ENCODE measurements at places on chromosomes 11 and 22. TPM values are rescaled to one million over a fixed set of nuclear protein-coding genes. Genes with fewer than 3 reads are reported as not detected.

FOSL1 gene
- 7.9 TPM for total RNA-seq

DNA sequence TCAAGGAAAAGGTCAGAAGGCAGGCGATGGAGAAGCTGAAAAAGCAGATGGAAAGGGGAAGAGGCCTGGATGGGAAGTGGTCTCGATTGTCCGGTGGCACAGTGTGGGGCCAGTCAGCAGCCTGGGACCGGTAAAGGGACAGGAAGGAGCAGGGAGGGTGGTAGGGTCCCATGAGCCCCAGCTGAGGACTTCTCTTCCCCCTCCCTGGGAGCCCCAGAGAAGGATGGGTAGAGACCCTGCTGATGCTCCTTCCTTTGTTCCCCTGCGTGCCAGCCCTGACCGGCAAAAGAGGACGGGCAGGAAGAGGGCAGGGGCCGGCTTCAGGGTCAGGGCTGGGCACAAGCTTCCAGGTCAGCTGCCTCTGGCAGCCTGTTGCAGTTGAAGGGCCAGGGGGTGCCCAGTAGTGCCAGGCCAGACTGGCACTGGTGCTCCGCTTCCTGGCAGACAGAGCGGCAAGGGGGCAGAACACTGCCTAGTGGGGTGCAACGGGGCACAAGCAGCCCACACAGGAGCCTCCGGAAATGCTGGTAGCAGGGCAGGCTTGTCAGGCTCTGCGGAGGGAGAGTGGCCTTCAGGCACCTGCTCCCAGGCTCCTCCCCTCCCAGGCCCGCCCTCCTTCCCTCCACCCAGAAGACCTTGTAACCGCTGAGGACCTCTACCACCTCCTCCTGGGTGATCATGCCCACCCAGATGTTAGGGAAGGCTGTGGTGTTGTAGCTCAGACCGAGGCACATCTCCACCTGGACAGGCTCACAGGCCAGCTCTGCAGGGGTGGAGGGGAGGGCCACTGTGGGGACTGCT, 739 bp upstream of the C1QTNF5 start:
- no peak for DNase-seq

- DNase-seq, result no peak
Measured at GRCh38 chr11:8926236-8926635, 6.5 kb downstream of the C11orf16 start.

- DNase-seq, result no peak
Measured at GRCh38 chr11:111209543-111210355, 35.8 kb upstream of the POU2AF2 start.

OR51I2 gene
- total RNA-seq, result not detected

- no peak for DNase-seq
Measured at GRCh38 chr11:110798201-110798900, 86.1 kb upstream of the ARHGAP20 start.

GRCh38 chr11:7612056-7612660, 61.1 kb downstream of the CYB5R2 start:
- no peak for DNase-seq

DNA sequence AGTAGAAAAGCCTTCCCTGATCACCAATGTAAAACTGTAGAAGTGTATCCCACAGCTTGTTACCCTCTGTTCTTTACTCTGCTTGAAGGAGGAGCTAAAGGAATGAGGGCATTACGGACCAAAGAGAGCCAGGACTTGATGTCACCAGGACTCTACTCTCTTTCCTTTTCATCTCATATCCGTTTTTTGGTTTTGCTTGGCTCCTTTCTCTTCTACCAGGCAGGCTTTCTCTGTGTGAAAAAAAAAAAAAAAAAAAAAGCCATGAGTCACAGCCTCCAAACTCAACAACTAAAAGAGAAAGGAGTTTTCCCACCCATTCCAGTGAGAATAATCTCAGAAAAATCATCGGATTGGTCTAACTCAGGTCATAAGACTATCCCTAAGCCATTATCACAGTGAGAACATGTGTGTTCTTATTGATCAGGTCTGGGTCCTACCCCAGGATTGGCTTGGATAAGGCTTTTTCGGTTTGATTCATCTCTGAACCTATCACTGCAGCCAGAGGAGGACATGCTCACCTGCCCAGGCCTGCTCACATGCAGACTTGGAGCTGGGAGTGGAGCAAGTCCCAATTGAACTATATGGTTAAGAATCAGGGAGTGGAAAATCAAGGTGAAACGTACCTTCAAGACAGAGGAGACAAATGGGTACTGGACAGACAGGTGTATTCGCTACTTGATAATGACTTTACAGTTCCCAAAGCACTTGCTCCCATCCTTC, 19.4 kb upstream of the LRRC55 start:
- no peak for DNase-seq

- DNase-seq, result no peak
Measured at GRCh38 chr11:8829556-8829955, 81.4 kb upstream of the AKIP1 start.

GRCh38 chr11:83721263-83721662, 435.1 kb upstream of the CCDC90B start:
- no peak for DNase-seq

DNA sequence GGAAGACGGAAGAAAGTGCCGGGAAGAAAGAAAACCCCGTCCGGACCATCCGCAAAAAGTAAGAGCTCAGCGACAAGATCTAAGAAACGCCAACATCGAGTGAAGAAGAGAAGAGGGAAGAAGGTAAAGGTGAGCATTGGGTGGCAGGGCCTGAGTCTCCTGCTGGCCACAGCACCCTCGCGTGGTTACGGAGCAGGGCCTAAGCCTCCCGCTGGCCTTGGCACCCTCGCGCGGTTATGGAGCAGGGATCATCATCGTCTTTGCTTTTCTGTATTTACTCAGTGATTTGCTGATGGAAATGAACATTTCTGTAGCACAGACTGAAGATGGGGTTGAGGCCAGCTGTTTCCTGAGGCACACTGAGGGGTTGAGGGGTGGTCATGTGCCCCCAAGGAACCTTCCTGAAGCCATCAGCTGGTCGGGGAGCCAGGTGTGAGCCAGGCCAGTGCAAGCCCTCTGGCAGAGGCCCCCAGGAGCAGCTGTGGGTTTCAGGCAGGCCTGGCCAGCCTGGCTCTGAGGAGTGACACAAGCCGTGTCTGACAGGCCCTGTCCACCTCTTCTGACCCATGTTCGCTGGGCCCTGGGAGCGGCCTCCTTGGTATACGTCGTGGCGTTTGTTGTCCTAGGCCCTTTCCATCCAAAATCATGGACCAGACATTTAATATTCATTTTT, 14.0 kb downstream of the IRF7 start:
- DNase-seq, result no peak

KRTAP5-8 gene
- not detected for total RNA-seq

SCN3B gene
- total RNA-seq, result not detected

DNA sequence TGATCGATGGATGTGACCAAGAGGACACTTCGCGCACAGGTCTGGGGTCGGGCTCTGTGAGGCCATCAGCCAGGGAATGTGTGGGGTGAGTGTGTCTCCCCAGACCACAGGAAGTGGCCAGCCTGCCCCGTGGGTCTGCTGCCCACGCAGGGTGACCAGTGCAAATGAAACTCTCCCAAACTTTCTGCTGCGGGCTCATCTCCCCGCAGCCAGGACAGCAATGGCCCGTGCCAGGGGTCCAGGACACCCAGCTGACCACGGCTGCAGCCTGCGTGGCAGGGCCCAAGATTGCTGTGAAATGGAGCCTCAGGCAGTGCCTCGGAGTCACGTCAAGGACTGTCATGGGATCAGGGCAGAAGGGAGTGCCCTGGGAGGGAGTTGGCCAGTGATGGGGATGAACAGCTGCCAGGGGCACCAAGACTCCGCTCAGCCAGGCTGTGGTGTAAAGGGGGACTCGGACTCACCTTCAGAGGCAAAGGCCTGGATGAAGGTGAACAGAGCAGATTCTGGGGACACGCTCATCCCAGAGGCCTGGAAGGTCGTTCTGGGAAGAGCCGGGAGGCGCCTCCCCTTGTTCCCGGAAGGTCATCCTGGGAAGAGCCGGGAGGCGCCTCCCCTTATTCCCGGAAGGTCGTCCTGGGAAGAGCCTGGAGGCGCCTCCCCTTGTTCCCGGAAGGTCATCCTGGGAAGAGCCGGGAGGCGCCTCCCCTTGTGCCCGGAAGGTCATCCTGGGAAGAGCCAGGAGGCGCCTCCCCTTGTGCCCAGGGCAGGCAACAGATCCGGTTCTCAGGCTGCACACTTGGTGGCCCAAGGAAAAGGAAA, 252.6 kb downstream of the BRD1 start:
- peak; percentile 38 for DNase-seq

OR5P2 gene
- total RNA-seq, result not detected

- DNase-seq, result no peak
Measured at GRCh38 chr22:49205483-49205800, 622.2 kb downstream of the BRD1 start.

- DNase-seq, result no peak
Measured at GRCh38 chr22:48239461-48240147, 1477.2 kb downstream of the TBC1D22A start.

DNA sequence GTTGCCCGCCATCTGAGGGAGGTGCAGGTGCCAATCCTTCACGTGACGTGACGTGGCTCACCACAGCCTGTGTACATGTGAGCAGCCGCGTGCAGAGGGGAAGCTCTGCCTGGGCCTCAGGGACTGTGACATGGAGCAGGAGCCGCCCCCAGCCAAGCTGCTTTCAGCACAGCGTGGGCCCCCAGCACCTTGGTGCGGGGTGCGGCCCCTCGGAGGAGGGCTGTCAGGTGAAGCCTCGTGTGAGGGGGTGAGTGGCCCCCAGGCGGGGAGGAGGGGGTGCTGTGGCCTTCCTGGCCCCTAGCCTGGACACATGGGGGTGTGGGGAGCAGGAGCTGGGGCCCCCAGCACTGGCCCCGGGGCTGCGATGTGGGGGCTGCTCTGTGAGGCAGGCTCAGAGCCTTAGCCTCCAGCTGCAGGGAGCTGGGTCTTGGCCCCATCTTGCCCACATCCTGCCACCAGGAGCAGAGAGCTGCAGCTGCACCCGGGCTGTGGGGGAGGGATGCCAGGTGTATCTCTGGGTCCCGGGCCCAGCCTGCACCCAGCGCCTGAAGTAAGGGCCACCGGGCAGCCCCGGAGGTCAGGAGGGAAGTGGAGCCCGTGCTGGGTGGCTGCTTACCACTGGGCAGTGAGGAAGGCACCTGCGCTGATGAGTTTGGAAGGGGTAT, at the start of gene ADORA2A:
TSS of gene ADORA2A (plus strand) at position 100 of the 665 bp plus-strand sequence. CDS start 5,806 bp downstream, outside the sequence.
- DNase-seq, result peak; percentile 78

DNA sequence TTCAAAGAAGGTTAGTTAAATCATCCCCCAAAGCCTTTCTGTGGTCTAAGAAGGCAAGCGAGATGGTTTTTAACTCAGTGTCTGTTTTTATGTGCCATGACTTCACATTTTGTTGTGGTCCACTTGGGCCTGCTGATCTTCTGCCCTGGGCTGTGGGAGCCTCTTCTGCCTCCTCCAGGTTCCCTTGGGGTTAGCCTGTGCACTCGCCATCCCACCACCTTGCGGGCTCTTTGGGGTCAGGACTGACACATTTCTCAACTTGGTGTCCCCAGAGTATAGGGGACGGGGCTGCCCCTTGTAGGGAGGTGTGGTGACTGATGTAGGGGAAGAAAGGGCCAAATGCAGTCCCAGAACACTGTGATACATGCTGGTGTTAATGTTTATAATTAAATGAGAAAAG, 207.0 kb downstream of the TBC1D22A start:
- no peak for DNase-seq

DNA sequence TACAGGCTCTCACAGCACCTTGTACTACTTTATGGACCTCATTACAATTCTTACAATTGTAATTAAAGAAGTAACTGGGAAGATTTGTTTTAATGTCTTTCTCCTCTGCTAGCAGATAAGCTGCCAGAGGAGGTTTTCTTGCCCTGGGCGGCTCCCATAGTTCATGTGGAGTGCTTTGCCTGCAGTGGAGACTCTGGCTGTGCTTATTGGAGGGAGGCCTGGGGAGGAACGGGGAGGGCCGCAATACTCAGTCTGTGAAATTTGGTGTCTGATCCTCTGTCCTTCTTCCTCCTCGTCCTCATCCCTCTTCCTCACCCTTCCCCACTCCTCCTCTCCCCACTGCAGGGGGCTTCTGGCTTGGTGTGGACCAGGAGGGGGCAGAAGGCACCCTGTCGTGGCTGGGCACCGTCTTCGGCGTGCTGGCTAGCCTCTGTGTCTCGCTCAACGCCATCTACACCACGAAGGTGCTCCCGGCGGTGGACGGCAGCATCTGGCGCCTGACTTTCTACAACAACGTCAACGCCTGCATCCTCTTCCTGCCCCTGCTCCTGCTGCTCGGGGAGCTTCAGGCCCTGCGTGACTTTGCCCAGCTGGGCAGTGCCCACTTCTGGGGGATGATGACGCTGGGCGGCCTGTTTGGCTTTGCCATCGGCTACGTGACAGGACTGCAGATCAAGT, 5.6 kb downstream of the SLC35C1 start:
- no peak for DNase-seq

GRCh38 chr11:98549571-98549970, 471.2 kb upstream of the CNTN5 start:
- DNase-seq, result no peak

SMTN gene
- total RNA-seq, result 19.9 TPM

DNA sequence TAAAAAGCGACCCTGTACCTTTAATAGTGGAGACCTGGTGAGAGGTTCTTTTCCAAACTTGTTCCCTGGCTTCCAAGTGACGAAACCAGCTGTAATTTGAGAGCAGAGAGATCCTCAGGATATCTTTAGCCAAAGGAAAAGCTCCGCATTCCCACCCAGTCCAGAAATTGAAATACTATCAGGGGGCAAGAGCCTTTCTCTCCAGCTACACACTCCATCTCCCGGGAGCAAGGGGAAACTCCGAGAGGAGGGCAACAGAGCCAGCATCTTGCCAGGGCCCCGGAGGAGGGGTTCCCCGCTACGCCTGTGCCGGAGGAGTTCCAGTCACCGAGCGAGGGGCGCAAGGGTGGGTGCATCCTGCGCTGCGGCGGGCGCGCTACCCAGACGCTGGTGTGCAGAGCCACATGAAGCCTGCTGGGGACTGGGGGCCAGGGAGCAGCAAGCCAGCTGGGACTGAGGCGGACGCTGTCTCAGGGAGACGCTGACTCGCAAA, at the start of gene FIBIN:
TSS of gene FIBIN (plus strand) at position 148 of the 493 bp plus-strand sequence. CDS start 415 bp downstream, outside the sequence.
- no peak for DNase-seq

- DNase-seq, result no peak
Measured at GRCh38 chr11:78560826-78561484, 13.7 kb downstream of the NARS2 start.

- no peak for DNase-seq
Measured at GRCh38 chr11:46465683-46466082, 74.1 kb upstream of the CHRM4 start.

TRIM49 gene
- total RNA-seq, result not detected

GRCh38 chr22:26725012-26725676, 67.8 kb downstream of the MIAT start:
- no peak for DNase-seq

GRCh38 chr11:13260201-13260962, 17.2 kb upstream of the BMAL1 start:
- no peak for DNase-seq

OR56A1 gene
- 0.11 TPM for total RNA-seq

- DNase-seq, result no peak
Measured at GRCh38 chr22:34805771-34806170, 260.2 kb upstream of the ISX start.

- no peak for DNase-seq
Measured at GRCh38 chr22:42271906-42272305, 1.5 kb upstream of the TCF20 start.

GRCh38 chr22:37601540-37602442, 6.8 kb upstream of the GGA1 start:
- no peak for DNase-seq

- no peak for DNase-seq
Measured at GRCh38 chr11:41301023-41301422, 158.4 kb downstream of the LRRC4C start.

Measured in natural killer cell treated with Interleukin-12 subunit alpha and Interleukin-12 subunit beta and Interleukin-15 and Interleukin-18, amount 100 ng/mL, for 72 hours (primary cell).